ENCODE measurements at places on chromosomes 2 and 18.

- no peak for DNase-seq
Observed at GRCh38 chr2:216713691-216714336, 18.5 kb upstream of the IGFBP5 start.

GRCh38 chr2:45121236-45121927, 112.1 kb upstream of the SIX2 start:
- no peak for DNase-seq

GRCh38 chr2:182949572-182950189, 83.2 kb upstream of the FRZB start:
- DNase-seq: no peak

- DNase-seq: no peak
Observed at GRCh38 chr2:64601785-64602391, 51.8 kb downstream of the SERTAD2 start.

DNA sequence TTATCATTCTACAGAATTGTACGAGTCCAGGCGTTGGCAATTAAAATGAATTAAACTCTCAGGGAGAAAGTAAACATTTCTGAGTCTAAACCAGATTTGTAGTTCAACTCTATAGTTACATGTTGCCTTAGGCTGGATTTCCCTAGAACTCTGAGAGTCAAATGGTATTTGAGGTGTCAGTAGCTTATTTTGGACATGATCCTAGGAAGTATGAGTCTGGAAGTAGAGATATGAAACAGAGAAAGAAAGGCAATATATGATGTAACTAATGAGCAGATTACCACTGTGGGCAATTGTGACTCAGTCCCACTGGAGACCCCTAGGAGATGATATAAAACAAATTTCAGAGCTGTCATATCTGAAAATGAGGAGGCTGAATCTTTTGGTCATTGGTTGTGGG, 199.1 kb upstream of the UBE2E3 start:
- DNase-seq: no peak

DNA sequence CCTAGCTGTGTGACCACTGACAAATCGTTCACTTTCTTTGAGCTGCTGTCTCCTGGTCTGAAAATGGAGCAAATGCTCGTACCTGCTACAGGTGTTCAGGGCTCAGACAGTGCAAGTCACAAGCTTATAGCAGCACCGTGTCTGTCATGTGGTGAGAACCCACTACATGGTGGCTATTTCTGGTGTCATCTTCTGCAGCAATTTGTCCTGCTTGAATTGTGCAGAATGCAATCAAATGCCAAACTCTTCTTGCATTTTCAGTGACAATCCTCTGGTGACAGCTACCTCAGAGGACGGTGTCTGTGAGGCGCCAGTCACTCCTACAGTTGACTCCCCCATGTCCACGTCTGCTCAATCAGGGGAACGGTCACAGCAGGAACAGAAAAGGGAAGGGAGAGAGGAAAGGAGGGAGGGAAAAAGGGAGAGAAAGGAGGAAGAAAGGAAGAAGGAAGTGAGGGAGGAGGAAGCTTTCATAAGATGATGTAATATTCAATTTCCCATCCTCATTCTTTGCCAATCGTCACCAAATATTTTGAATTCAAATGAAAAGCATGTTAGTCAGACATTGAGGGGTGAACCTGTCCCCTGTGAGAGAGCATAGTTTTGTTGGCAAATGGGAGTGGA, 122.2 kb downstream of the BCL2 start:
- no peak for DNase-seq

- DNase-seq: no peak
Observed at GRCh38 chr2:68931149-68931711, 21.5 kb downstream of the GKN2 start.

GRCh38 chr2:69169655-69170389, 156.8 kb downstream of the ANTXR1 start:
- no peak for DNase-seq

DNA sequence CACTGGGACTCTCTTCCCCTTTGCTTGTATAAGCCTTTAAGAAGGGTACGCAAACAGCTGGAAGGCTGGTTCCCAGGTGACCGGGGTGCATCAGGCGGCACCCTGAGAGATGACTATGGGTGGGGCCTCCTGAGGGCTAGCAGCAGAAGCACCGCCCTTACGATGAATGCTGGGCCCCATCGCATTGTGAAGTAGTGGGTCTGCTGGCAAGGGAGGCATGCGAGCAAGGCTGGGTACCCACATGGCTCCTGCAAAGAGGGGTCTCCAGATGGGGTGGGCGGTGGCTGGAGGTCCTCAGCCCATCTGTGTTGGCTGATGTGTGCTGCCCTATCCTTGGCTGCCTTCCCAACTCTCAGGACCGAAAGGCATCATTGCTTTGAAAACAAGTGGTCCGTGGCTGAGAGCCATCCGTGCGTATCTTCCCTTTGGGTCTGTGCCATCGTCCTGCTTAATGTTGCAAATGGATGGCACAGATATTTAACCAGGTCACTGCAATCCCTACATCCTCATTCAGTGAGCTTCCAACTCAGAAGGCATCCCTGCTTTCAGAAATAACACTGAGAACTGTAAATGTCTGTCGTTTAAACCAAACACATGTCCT, 83.5 kb upstream of the GPC1 start:
- no peak for DNase-seq

GRCh38 chr2:236905976-236906375, 179.7 kb upstream of the COPS8 start:
- no peak for DNase-seq

DNA sequence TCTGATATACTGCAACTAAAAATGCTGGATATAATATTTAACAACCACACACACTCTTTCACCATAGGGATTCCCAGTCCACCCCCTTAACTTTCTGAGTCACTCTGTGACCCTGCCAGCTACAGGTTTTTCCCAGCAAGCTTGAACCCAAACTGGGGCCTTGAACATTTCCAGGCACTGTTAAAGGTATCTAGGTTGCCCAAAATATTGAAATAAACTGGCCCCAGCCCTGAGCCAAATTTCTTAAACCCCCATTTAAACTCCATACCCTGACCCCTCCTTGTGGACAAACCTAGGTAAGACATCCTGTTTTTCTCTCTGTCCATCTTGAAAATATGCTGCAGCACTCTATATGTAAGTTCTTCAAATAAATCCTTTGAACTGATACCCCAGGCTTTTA, 19.7 kb upstream of the DCTN1 start:
- DNase-seq: no peak

- DNase-seq: no peak
Observed at GRCh38 chr2:162063899-162064298, 10.1 kb downstream of the DPP4 start.

- no peak for DNase-seq
Observed at GRCh38 chr2:37769551-37769950, 98.1 kb upstream of the CDC42EP3 start.

GRCh38 chr2:165969227-165969626, 15.7 kb upstream of the TTC21B start:
- DNase-seq: no peak

- DNase-seq: no peak
Observed at GRCh38 chr18:5840025-5840424, 55.3 kb downstream of the TMEM200C start.
